ENCODE measurements at places on chromosomes 5 and 9.

- peak; percentile 49 for DNase-seq
Measured at GRCh38 chr9:125854553-125855275, 107.5 kb downstream of the PBX3 start.

DNA sequence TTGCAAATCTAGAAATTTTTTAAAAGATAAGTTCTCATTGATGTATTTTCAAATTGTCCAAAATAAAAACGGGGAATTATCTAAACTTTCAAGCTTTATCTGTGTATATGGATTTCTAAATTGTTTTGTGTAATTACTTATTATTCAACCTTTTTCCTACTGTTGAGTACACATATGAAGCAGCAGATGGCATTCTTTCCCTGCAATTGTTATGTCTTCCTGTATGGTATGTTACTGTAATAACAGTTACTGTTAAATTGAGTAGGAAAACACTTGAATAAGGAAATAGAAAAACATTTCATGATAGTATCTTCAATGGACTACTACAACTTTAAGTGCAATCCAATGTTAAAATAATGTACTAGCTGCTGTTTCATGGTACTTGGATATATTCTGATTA is 124.8 kb downstream of the RANBP17 start:
- no peak for DNase-seq

DNA sequence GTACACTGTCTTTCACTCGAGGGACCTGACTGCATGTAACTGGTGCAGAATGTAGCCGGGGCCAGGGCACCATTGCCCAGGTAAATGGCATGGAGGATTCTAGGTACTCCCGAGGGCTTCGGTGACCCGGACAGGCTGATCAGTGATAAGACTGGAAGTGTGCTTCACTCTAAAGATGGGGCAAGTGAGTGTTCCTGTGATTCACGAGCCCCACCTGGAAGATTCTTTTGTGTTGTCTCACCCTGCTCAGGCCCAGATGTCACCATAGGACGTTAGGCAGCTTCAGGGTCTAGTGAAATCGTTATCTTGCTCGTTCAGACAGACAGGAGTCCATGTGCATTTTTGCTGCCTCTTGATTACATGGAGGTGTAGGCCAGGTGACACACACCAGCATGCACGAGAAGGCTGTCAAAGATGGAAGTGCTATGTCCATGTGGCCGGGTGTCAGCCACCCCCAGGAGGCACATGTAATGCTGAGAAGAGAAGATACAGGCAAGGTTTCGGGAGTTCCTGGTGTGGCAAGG is 73.9 kb downstream of the WNK2 start:
- DNase-seq = no peak

DNA sequence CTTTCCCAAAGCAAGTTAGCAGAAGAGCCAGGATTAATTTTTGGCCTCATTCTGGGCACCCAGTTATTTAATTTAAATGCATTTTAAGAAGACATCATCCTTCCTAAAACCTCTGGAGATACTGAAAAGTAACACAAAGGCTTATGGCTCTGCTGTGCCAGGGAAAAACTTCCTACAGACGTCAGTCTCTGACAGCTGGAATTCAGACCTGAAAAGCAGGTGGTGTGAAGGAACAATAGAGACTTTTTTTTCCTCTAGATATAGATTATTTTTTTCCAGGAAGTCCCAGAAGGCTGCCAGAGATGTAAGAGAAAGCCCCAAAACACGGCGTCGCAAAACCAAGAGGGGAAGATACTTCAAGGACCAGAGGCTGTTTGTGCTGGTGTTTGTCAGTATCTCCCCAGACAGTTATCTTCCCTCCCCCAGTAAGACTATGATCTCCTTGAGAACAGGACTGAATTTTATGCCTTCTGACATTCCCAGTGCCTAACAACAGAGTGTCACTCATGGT is 88.7 kb upstream of the RASEF start:
- DNase-seq = no peak

DNA sequence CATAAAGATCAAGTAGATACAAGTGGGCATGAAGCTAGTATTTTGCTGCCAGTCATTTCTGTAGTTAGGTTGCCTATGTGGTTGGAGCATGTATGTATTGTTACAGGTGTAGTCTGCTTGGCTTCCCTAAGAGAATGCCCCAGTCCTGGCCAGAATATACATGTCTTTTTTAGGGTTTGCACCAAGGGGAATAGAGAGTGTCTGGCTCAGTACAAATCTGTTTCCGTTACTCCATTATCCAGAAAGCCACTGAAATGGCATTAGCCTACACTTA is 23.2 kb downstream of the TGFBR1 start:
- DNase-seq = no peak

GRCh38 chr9:92808726-92809451 is 44.3 kb upstream of the BICD2 start:
- no peak for DNase-seq

- no peak for DNase-seq
Measured at GRCh38 chr9:37508135-37508833, 22.5 kb downstream of the POLR1E start.
